Aorta (tissue), 5 donors: ENCODE measurements at places on chromosomes 7 and 10. TPM values are rescaled to one million over a fixed set of nuclear protein-coding genes. Genes with fewer than 3 reads are reported as not detected.

DNA sequence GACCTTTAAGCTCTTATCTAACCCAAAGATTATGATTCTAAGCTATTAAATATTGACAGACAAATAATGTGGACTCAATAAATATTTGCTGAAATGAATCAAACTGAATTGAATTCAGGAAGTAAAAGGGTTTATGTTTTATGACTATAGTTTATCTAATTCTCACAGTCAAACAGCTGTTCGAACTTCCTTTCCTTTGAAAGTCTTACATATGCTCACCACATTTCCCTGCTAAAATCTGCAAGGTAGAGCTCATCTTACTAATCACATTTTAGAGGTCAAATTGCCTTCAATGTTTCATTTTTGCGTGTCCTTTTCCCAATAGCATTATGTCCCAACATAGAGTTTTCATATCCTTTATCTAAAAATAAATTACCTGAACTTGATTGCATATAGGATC lies 154.9 kb upstream of the PPP1R3A start:
- DNase-seq: no peak

Gene TMEM270
- polyA plus RNA-seq: not detected

Gene FBXL13
- not detected for polyA plus RNA-seq

Gene LIPM
- not detected for polyA plus RNA-seq

DNA sequence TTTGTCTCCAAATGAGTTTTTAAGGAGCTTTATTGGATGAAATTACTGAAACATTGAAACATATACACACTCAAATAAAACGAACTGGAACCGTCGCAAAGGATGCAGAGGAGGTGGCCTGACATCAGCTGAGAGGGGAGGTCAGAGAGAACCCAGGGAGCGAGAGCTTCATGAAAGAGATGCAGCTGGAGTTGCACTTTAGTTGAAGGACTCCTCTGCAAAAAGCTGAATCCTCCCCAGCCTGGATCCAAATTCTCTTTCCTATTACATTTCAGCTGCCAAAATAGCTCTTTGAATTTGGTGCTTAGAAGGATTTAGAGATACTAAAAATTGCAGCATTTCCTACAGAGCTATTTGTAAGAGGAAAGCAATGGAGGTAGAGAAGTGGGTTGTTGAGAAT lies 140.0 kb upstream of the DPP6 start:
- DNase-seq: no peak

GRCh38 chr7:24075426-24075810 lies 208.6 kb upstream of the NPY start:
- DNase-seq: no peak

Gene RTKN2
- 0.13 TPM for polyA plus RNA-seq
